A673 (cell line): ENCODE measurements at places on chromosomes 7 and 10. TPM values are rescaled to one million over a fixed set of nuclear protein-coding genes. Genes with fewer than 3 reads are reported as not detected.

PLCE1 gene
- total RNA-seq, result 0.26 and 0.31 TPM in 2 replicates

SHH gene
- total RNA-seq, result not detected in 2 replicates

OPN1SW gene
- not detected in 2 replicates for total RNA-seq

ZNF862 gene
- 5.7 and 8.3 TPM in 2 replicates for total RNA-seq

CYP2C18 gene
- not detected in 2 replicates for total RNA-seq
